ENCODE measurements at places on chromosomes 13 and 19. TPM values are rescaled to one million over a fixed set of nuclear protein-coding genes. Genes with fewer than 3 reads are reported as not detected.

GRCh38 chr13:41960211-41960636 lies 685 bp downstream of the VWA8 start:
- H3K4me1 ChIP-seq: peaks cover 10% of the 10 kb centered on the region
- DNase-seq: no peak
- H3K27me3 ChIP-seq: no peaks in the 10 kb centered on the region
- no peaks in the 10 kb centered on the region for H3K36me3 ChIP-seq
- peak overlapping the region; percentile 86 for H3K4me3 ChIP-seq

DNA sequence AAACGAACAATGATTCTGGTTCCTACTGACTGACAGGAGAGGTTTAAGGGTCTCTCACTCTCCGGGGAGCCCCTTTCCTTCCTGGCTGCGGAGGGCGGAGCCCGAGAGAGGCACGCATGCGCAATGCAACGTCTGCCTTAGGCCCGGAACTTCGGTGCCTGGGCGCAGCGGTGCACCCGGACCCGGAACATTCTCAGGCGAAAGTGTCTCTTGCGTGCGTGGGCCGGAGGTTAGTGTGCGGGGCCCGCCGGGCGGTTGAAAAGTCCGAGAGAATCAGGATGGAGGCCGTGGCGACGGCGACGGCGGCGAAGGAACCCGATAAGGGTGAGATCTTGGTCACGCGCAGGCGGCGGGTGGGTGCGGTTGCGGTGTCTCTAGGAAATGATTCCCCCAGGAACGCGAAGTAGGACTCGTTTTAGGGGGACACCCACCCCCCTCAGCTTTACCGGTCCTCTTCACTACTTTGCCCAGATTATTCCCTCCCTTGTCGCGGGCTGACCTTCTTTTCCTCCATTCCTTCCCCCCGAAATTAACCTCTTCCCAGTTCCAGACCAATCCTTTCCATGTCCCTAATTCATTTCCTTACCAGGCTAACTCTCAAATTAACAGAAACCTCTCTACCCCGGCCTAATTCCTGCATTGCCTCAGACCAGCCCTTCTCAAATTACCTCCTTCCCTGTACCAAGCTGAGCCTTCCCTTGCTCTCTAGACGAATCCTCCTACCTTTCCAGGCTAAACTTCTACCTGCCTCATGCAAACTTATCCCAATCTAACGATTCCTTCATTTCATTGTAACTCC lies at the start of gene CCDC97:
Gene CCDC97 (plus strand): TSS at position 140 of the 799 bp plus-strand sequence. CDS start 139 bp downstream, at position 279.
- DNase-seq: peak; percentile 96
- no peaks in the 10 kb centered on the region for H3K27me3 ChIP-seq
- H3K27ac ChIP-seq: peak within 1 kb of the TSS; percentile 97
- peaks cover 39% of the 10 kb centered on the region for H3K36me3 ChIP-seq

DNA sequence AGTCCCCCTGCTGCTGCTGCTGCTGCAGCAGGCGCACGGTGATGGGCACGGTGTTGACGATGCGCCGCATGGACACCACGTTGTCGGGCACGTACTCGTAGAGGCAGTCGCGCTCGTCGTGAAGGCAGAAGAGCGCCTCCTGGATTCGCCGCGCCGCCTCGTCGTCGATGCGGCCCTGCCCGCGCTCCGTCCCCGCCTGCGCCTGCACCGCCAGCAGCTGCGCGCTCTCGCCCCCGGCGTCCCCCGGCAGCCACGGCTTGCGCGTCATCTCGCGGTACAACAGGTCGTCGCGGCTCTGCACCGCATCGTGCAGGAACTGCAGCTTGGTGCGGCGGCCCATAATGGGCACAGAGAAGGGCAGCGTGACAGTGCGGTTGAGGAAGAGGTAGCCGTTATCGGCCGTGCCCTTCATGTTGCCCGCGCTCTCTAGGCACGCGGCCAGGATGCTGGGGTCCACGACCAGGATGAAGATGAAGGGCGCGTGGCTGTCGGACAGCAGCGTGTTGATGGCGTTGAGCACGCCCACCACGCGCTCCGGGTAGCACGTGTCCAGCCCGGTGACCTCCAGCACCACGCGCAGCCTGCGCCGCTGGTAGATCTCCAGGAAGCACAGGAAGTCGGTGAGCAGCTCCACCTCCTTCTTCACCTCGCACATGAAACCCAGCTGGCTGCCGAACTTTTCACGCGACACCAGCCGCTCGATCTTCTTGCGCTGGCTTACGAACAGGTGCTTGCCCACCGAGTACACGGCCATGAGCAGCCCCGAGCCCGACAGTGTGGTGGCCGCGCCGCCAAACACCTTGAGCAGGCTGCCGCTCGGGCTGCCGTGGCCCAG lies 8.1 kb downstream of the NKPD1 start:
- H3K27me3 ChIP-seq: peaks cover 6% of the 10 kb centered on the region
- H3K36me3 ChIP-seq: no peaks in the 10 kb centered on the region
- H3K4me1 ChIP-seq: peaks cover 33% of the 10 kb centered on the region
- DNase-seq: peak; percentile 74

DNA sequence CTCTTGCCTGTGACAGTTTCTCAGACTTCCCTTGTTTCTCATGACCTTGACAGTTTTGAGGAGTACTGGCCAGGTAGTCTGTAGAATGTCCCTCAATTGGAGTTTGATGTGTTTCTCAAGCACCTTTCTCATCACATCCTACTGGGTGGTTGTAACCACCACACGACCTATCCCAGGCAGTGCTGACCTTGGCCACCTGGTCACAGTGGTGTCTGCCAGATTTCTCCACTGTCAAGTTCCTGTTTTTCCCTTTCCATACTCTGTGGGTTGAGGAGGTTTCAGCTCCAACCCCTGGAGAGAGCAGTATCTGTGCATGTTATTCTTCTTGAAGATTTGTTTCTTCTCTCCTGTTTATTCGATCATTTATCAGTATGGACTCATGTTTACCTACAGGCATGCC lies 8.4 kb upstream of the UPF3A start:
- no peak for DNase-seq
- H3K36me3 ChIP-seq: peaks cover 26% of the 10 kb centered on the region
- H3K27ac ChIP-seq: no peak overlapping the region
- peaks cover 21% of the 10 kb centered on the region for H3K4me1 ChIP-seq
- no peaks in the 10 kb centered on the region for H3K27me3 ChIP-seq

GRCh38 chr13:73369095-73369494 lies 310.3 kb downstream of the KLF5 start:
- no peaks in the 10 kb centered on the region for H3K36me3 ChIP-seq
- H3K27ac ChIP-seq: no peak overlapping the region
- H3K27me3 ChIP-seq: no peaks in the 10 kb centered on the region
- H3K4me3 ChIP-seq: no peak overlapping the region

DNA sequence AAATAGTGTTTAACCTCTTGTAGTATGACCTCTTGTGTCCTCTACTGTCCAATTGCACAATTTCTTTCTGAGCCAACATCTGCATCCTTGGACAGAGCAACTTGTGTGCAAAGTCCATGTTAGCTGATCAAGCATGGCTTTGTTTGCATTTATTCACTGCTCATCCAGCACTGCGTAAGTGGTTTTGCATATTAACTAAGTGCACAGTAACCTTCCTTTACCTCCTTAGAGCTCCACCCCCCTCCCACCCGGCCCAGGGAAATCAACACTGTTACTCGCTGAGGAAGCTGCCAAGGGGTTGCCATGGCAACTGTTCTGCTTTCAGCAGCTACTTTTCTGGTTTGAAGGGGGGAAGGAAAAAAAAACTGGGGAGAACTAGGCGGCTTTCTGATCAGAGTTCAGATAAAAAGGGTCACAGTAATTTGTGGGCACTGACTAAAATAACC lies 153.5 kb upstream of the KLF12 start:
- H3K27ac ChIP-seq: peak overlapping the region; percentile 76
- peak overlapping the region; percentile 19 for H3K4me3 ChIP-seq
- no peaks in the 10 kb centered on the region for H3K36me3 ChIP-seq
- peaks cover 20% of the 10 kb centered on the region for H3K4me1 ChIP-seq
- H3K27me3 ChIP-seq: no peaks in the 10 kb centered on the region
- peak; percentile 40 for DNase-seq

- H3K27me3 ChIP-seq: no peaks in the 10 kb centered on the region
- no peak overlapping the region for H3K4me3 ChIP-seq
- no peaks in the 10 kb centered on the region for H3K4me1 ChIP-seq
- no peak for DNase-seq
Measured at GRCh38 chr19:28019901-28020300, 1193.0 kb downstream of the UQCRFS1 start.

DNA sequence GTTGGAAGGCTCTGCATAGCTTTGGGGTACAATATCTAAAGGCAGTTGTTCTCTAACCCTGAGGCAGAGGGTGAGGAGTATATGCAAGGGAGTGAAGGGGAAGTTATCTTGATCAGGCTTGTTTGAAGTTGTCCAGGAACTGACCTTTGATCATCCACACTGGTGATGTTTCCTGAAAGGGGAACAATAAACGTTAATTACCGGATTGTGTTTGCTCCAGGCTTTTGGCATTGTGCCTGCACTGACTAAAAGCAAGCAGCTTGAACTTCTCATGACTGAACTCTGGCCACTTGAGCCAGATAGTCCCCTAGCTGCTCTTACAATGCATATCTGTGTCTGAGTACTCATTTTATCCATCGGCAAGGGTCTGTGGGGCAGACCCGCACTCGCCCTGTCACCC lies 27.0 kb upstream of the ZNF726 start:
- no peaks in the 10 kb centered on the region for H3K4me1 ChIP-seq
- H3K27me3 ChIP-seq: no peaks in the 10 kb centered on the region
- no peak for DNase-seq
- no peaks in the 10 kb centered on the region for H3K36me3 ChIP-seq

GRCh38 chr19:45150751-45151281 lies 10.0 kb downstream of the NKPD1 start:
- H3K27ac ChIP-seq: no peak overlapping the region
- peaks cover 4% of the 10 kb centered on the region for H3K36me3 ChIP-seq
- DNase-seq: no peak
- H3K4me3 ChIP-seq: no peak overlapping the region
- peaks cover 33% of the 10 kb centered on the region for H3K4me1 ChIP-seq
- peaks cover 6% of the 10 kb centered on the region for H3K27me3 ChIP-seq

- no peak overlapping the region for H3K27ac ChIP-seq
- no peaks in the 10 kb centered on the region for H3K36me3 ChIP-seq
- peaks cover 70% of the 10 kb centered on the region for H3K27me3 ChIP-seq
- peaks cover 60% of the 10 kb centered on the region for H3K4me1 ChIP-seq
Measured at GRCh38 chr19:31355665-31356289, 6.5 kb upstream of the TSHZ3 start.

DNA sequence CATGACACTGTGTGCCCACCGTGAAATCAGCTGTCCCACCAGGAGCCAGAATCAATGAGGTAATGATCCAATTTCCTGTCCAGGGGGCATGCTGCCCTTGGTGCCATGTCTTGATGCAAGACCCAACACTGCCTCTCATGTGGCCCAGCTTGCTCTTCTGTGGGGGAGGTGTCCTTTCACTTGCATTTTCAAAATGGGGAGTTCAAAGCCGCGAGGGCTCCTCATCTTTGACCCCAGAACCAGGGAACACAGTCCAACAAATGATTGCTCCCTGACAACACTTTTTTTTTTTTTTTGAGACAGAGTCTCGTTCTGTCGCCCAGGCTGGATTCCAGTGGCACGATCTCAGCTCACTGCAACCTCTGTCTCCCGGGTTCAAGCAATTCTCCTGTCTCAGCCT lies 64.1 kb downstream of the FGF9 start:
- H3K4me1 ChIP-seq: no peaks in the 10 kb centered on the region
- no peak overlapping the region for H3K4me3 ChIP-seq
- H3K27ac ChIP-seq: no peak overlapping the region
- no peak for DNase-seq
- no peaks in the 10 kb centered on the region for H3K36me3 ChIP-seq

Gene GEMIN7
- 27.7 TPM for total RNA-seq

Gene FGF22
- 0.58 TPM for total RNA-seq

Gene GIPR
- total RNA-seq: 20.7 TPM

Gene NMRK2
- total RNA-seq: not detected

Gene KCNN4
- 7.1 TPM for total RNA-seq

Gene LGALS7
- total RNA-seq: not detected

Gene ANKRD10
- 173 TPM for total RNA-seq

Gene SLC17A7
- not detected for total RNA-seq

All from natural killer cell (primary cell).